ENCODE measurements at places on chromosomes 2 and 18. TPM values are rescaled to one million over a fixed set of nuclear protein-coding genes. Genes with fewer than 3 reads are reported as not detected.

- DNase-seq, result no peak
- no peaks in the 10 kb centered on the region for H3K36me3 ChIP-seq
- H3K27ac ChIP-seq, result no peak overlapping the region
- no peak overlapping the region for H3K4me3 ChIP-seq
- H3K27me3 ChIP-seq, result no peaks in the 10 kb centered on the region
These were observed 61.1 kb downstream of the SMCHD1 start for GRCh38 chr18:2716394-2717326.

DNA sequence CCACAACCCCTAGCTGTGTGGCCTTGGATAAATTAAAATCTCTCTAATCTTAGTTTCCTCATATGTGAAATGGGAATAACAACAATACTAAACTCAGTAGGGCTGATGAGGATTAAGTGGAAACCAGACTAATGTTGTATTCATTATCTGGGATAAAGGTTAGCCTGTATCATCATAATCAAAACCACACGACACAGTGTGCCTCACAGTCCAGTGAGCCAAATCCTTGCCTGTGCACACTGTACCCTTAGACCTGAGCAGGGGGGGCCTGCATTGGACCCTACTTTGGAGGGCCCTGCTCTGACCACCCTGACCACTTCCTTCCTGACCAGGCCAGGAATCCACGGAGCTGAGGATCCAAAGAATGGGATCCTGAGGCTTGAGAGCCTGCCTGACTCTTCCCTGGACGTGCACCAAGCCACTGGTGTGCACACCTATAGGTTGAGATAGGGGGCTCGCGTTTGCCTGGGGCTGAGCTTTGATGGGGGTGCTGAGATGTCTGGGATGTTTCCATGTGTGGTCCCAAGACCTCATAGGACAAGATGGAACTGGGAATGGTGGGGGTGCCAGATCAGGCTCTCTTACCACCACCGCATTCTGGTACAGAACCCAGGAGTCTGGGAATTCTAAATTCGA, 69.7 kb downstream of the TGOLN2 start:
- no peaks in the 10 kb centered on the region for H3K27me3 ChIP-seq
- no peak for DNase-seq
- H3K27ac ChIP-seq, result peak overlapping the region; percentile 72
- no peaks in the 10 kb centered on the region for H3K4me1 ChIP-seq
- H3K36me3 ChIP-seq, result no peaks in the 10 kb centered on the region
- H3K4me3 ChIP-seq, result no peak overlapping the region

GRCh38 chr2:111091811-111092211, 28.9 kb upstream of the BCL2L11 start:
- DNase-seq, result no peak
- no peak overlapping the region for H3K27ac ChIP-seq
- no peaks in the 10 kb centered on the region for H3K4me1 ChIP-seq
- no peak overlapping the region for H3K4me3 ChIP-seq

UGT1A8 gene
- not detected for total RNA-seq

- H3K27me3 ChIP-seq, result no peaks in the 10 kb centered on the region
- DNase-seq, result no peak
- no peaks in the 10 kb centered on the region for H3K4me1 ChIP-seq
- H3K4me3 ChIP-seq, result no peak overlapping the region
- no peak overlapping the region for H3K27ac ChIP-seq
These were observed 6.1 kb upstream of the NCL start for GRCh38 chr2:231470246-231470900.

DNA sequence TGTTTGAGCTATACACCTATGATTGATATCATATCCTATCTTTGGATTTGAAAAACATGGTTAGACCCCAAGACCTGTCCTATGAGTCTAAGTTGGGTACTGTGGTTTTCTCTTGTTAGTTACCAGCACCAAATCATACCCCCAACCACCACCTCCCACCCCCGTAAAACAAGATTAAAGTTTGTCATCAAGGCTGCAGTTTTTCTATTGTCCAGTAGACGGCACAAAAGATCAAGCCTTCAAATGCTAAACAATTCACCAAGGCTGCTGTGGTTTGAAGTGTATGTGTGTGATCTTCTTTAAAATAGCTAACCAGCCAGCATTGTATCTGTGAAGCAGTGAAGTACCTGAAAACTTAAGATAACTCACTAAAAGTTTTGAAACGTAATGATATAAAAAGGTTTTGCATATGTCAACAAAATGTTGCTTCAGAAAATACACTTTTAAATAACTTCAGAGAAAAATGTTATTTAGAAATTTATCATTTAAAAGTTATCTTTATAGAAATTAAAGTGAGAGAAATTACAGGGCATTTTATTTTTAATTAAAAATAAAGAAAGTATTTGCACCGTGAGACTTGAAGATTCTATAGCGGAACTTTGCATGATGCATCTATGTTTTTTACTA, 5.8 kb upstream of the MEIS1 start:
- no peaks in the 10 kb centered on the region for H3K4me1 ChIP-seq
- no peaks in the 10 kb centered on the region for H3K27me3 ChIP-seq
- H3K4me3 ChIP-seq, result no peak overlapping the region
- H3K36me3 ChIP-seq, result no peaks in the 10 kb centered on the region
- no peak for DNase-seq
- H3K27ac ChIP-seq, result no peak overlapping the region

DNA sequence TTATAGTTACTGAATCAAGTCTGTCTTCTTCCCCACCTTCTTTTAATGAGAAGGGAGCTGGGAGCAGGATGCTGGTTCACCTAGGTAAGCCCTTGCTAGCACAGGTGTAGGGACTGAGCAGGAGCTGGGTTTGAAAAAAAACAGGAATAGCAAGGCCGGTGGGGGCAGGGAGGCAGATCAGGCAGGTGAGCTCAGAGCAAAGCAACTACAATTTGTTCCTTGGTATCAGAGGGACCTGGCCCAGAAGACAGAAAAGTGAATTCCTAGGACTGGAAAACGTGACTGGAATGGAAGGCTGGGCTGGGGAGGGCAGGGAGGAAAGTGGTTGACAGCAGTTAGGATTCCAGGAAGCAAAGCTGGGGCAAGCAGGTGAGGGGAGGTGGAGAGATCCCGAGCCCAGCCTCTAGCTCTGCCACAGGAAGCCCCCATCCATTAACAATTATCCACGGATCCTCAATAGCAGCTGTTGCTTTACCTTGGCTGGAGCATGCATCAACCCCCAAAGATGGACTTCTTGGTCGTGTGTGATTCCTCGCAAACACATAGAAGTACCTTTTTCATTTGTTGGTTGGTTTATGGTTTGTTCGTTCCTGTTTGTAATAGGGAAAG, 118.4 kb downstream of the LNPK start:
- no peaks in the 10 kb centered on the region for H3K27me3 ChIP-seq
- no peaks in the 10 kb centered on the region for H3K36me3 ChIP-seq
- DNase-seq, result no peak
- no peak overlapping the region for H3K4me3 ChIP-seq
- H3K4me1 ChIP-seq, result no peaks in the 10 kb centered on the region

- peak overlapping the region; percentile 1 for H3K27ac ChIP-seq
These were observed 72.6 kb upstream of the MCFD2 start for GRCh38 chr2:46988230-46988629.

DNA sequence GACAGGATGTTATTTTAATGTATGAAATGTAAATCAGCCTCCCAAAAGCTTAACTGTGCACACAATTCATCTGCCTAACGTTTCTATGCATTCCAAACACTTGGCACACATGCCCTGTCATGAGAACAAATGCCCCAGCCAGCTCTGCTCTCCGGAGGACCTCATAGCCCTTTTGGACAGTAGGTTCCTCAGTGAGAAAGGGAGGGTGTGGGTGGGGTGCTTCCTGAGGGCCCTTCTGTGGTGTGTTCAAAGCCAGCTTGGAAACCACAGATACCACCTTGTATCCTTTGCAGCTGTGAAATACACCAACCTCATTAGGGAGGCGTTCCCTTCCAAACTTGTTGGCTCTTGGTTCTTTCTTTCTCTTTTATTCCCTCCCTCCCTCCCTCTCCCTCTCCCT, 102.2 kb upstream of the ASB18 start:
- H3K4me1 ChIP-seq, result no peaks in the 10 kb centered on the region
- no peaks in the 10 kb centered on the region for H3K27me3 ChIP-seq
- H3K4me3 ChIP-seq, result no peak overlapping the region
- DNase-seq, result no peak

Measured in uterus (tissue), 4 donors.